ENCODE measurements at places on chromosomes 5 and 9. TPM values are rescaled to one million over a fixed set of nuclear protein-coding genes. Genes with fewer than 3 reads are reported as not detected.

- H3K4me1 ChIP-seq: no peaks in the 10 kb centered on the region
- no peak overlapping the region for H3K4me3 ChIP-seq
- H3K27ac ChIP-seq: no peak overlapping the region
- no peaks in the 10 kb centered on the region for H3K36me3 ChIP-seq
Measured at GRCh38 chr5:33046091-33046490, 335.0 kb downstream of the NPR3 start.

DNA sequence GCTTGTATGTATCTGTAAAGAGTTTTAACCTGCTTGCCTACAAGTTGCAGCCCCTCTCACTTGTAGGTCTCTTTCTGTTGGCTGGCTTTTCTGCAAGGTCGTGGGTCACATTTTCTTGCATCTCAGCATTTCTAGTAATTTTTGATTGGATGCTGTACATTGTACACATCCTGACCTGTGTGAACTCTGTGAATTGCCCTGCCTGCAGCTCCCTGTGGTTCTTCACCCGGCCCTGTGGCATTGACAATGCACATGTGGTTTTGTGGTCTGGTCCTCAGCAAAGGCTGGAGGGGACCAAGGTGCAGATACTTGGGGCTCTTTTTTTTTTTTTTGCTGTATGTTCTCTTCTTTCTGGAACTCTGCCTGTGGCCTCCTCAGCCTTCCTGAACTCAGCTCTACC lies 53.6 kb downstream of the WNK2 start:
- no peak overlapping the region for H3K4me3 ChIP-seq
- H3K27me3 ChIP-seq: no peaks in the 10 kb centered on the region
- no peaks in the 10 kb centered on the region for H3K4me1 ChIP-seq
- H3K27ac ChIP-seq: no peak overlapping the region

- DNase-seq: no peak
- H3K4me1 ChIP-seq: no peaks in the 10 kb centered on the region
- H3K36me3 ChIP-seq: no peaks in the 10 kb centered on the region
- no peak overlapping the region for H3K4me3 ChIP-seq
- no peak overlapping the region for H3K27ac ChIP-seq
- no peaks in the 10 kb centered on the region for H3K27me3 ChIP-seq
Measured at GRCh38 chr9:129673602-129674001, 8.2 kb downstream of the PRRX2 start.

GRCh38 chr5:160303690-160304089 lies 8.7 kb downstream of the CCNJL start:
- H3K4me3 ChIP-seq: no peak overlapping the region
- no peaks in the 10 kb centered on the region for H3K4me1 ChIP-seq
- H3K36me3 ChIP-seq: no peaks in the 10 kb centered on the region
- no peaks in the 10 kb centered on the region for H3K27me3 ChIP-seq
- no peak for DNase-seq

- H3K4me3 ChIP-seq: no peak overlapping the region
- no peaks in the 10 kb centered on the region for H3K27me3 ChIP-seq
- no peak for DNase-seq
- no peaks in the 10 kb centered on the region for H3K36me3 ChIP-seq
- no peaks in the 10 kb centered on the region for H3K4me1 ChIP-seq
- no peak overlapping the region for H3K27ac ChIP-seq
Measured at GRCh38 chr9:124695280-124695890, 75.7 kb downstream of the NR6A1 start.

GRCh38 chr9:131289301-131290035 lies at the start of gene PLPP7:
PLPP7 (plus strand) TSS chr9:131289723; CDS start chr9:131289998, 275 bp downstream.
- H3K4me1 ChIP-seq: no peaks in the 10 kb centered on the region
- no peaks in the 10 kb centered on the region for H3K36me3 ChIP-seq
- no peak within 1 kb of the TSS for H3K4me3 ChIP-seq
- DNase-seq: no peak

LCN12 gene
- total RNA-seq: 2.3 TPM

- H3K4me1 ChIP-seq: no peaks in the 10 kb centered on the region
- H3K27ac ChIP-seq: no peak overlapping the region
- H3K36me3 ChIP-seq: peaks cover 25% of the 10 kb centered on the region
- DNase-seq: no peak
Measured at GRCh38 chr5:150372639-150373038, 15.1 kb downstream of the TCOF1 start.

- no peak overlapping the region for H3K27ac ChIP-seq
- H3K36me3 ChIP-seq: no peaks in the 10 kb centered on the region
- DNase-seq: no peak
- no peak overlapping the region for H3K4me3 ChIP-seq
Measured at GRCh38 chr5:101783241-101784013, 512.7 kb downstream of the SLCO4C1 start.

- no peak overlapping the region for H3K4me3 ChIP-seq
- no peaks in the 10 kb centered on the region for H3K27me3 ChIP-seq
- no peak for DNase-seq
- no peak overlapping the region for H3K27ac ChIP-seq
- no peaks in the 10 kb centered on the region for H3K4me1 ChIP-seq
Measured at GRCh38 chr5:61304590-61305381, 27.3 kb upstream of the ZSWIM6 start.

NME5 gene
- 0.09 TPM for total RNA-seq

DNA sequence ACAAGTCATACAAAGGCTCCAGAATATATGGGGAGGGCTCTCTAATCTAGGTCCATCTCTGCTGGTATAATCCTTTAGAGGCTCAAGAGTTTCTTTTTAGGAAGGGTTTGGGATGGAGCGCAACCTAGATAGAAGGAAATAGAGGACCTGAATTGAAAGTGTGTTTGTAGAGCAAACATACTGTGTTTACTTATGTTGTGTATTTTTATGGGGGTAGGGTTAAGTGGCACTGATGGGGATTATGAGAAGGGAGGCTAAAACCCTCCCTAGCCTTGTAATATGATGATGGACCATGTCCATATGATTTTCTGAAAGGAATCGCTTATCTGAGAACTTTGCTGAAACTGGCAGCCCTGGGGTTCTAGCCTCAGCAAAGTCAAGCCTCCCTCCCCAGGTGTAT lies 4.4 kb upstream of the ELL2 start:
- peak overlapping the region; percentile 13 for H3K27ac ChIP-seq
- DNase-seq: no peak
- H3K27me3 ChIP-seq: no peaks in the 10 kb centered on the region

FLT4 gene
- total RNA-seq: 19.9 TPM

DNA sequence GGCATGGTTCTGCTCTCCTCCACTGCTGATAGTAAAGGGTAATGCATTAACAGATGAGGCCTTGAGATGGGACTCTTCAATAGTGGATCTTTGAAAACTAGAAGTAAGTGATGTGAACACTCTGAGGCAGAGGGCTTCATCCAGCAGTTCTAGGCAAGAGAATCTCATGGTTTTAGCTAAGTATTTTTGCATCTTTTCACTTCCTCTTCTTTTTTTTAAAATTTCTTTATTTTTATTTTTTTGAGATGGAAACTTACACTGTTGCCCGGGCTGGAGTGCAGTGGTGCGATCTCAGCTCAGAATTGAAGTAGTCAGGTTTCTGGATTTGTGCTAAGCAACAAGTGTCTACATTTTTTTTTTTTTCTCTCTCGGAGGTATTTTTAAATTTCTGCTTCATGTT lies 101.9 kb downstream of the MTRR start:
- no peak for DNase-seq
- no peak overlapping the region for H3K27ac ChIP-seq
- peaks cover 4% of the 10 kb centered on the region for H3K27me3 ChIP-seq
- H3K4me3 ChIP-seq: no peak overlapping the region

GRCh38 chr5:150750469-150750868 lies 8.3 kb downstream of the DCTN4 start:
- H3K4me1 ChIP-seq: no peaks in the 10 kb centered on the region
- H3K27me3 ChIP-seq: no peaks in the 10 kb centered on the region
- H3K4me3 ChIP-seq: no peak overlapping the region
- H3K27ac ChIP-seq: no peak overlapping the region
- no peak for DNase-seq

Data from liver (tissue), 10 donors.